Adrenal gland (tissue), 19 donors: ENCODE measurements at places on chromosomes 1 and 21.

DNA sequence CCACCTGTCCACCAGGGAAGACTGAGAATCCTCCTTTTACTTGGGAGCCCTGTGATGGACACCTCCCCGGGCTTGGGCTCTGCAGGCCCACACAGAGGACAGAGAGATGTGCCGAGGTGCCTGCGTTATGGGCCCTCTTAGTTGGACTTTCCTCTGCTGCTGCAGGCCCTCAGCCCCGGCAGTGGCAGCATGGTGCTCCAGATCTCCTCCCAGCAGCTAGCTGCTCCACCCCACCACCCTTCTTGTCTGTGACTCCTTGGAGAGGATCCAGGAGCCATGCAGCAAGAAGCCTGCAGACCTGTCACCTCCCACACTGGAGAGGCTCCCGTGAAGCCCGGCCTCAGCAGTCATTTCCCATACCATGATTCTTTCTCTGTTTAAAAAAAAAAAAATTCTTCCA is 27.4 kb downstream of the PHGDH start:
- no peak overlapping the region for H3K4me3 ChIP-seq
- H3K4me1 ChIP-seq, result no peaks in the 10 kb centered on the region
- H3K27ac ChIP-seq, result no peak overlapping the region
- no peaks in the 10 kb centered on the region for H3K27me3 ChIP-seq

DNA sequence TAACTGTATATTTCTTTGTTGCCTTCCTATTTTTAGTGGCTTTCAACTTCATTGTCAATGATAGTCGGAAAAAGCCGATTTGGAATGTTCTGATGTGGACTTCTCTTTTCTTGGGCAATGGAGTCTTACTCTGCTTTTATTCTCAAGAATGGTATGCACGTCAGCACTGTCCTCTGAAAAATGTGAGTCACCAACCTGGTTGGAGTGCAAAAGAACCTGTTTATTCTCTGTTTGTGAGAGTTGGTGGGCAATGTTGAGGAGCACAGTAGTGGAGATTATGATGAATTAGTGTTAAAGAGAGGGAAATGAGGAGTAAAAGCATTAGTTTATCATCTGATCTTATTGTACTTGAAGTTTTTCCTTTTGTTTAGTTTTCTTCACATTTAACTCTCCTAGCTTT is 14.5 kb upstream of the AXDND1 start:
- DNase-seq, result no peak
- peak overlapping the region; percentile 56 for H3K27ac ChIP-seq
- no peaks in the 10 kb centered on the region for H3K36me3 ChIP-seq
- H3K4me3 ChIP-seq, result no peak overlapping the region

DNA sequence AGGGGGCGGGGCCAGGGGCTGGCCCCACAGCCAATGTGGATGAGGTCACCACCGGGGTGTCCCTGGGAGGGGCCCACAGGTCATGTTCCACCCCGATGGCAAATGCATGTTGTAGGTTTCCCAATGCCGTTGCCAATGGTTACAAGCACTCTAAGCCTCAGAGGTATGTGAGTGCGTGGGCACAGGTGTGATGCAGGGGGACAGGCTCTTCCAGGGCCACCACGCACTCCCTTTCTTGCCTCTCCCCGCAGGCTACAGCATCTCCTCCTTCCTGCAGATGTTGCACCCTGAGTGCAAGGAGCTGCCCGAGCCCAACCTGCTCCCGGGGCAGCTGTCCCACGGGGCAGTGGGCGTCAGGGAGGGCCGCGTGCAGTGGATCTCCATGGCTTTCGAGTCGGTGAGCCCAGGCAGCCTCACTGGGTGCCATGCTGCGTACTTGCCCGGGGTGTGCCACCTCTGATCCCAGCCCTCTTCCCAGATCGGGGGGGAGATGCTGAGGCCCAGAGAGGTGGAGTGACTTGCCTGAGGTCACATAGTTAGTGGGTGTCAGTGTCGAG is 52.4 kb downstream of the DISP3 start:
- H3K27me3 ChIP-seq, result no peaks in the 10 kb centered on the region
- no peaks in the 10 kb centered on the region for H3K4me1 ChIP-seq
- no peak overlapping the region for H3K4me3 ChIP-seq
- H3K36me3 ChIP-seq, result no peaks in the 10 kb centered on the region
- no peak overlapping the region for H3K27ac ChIP-seq
- DNase-seq, result no peak

GRCh38 chr21:46326110-46326703 is 2.3 kb downstream of the PCNT start:
- H3K4me3 ChIP-seq, result no peak overlapping the region
- no peaks in the 10 kb centered on the region for H3K27me3 ChIP-seq
- no peaks in the 10 kb centered on the region for H3K36me3 ChIP-seq
- no peak overlapping the region for H3K27ac ChIP-seq

- DNase-seq, result no peak
- H3K36me3 ChIP-seq, result no peaks in the 10 kb centered on the region
- no peaks in the 10 kb centered on the region for H3K27me3 ChIP-seq
- no peak overlapping the region for H3K27ac ChIP-seq
- H3K4me1 ChIP-seq, result no peaks in the 10 kb centered on the region
These were observed 33.3 kb downstream of the MORN1 start for GRCh38 chr1:2358072-2358471.

- no peak overlapping the region for H3K27ac ChIP-seq
- no peak for DNase-seq
- H3K27me3 ChIP-seq, result peaks cover 34% of the 10 kb centered on the region
- H3K36me3 ChIP-seq, result no peaks in the 10 kb centered on the region
These were observed 2.8 kb upstream of the ZNF678 start for GRCh38 chr1:227560393-227561173.

DNA sequence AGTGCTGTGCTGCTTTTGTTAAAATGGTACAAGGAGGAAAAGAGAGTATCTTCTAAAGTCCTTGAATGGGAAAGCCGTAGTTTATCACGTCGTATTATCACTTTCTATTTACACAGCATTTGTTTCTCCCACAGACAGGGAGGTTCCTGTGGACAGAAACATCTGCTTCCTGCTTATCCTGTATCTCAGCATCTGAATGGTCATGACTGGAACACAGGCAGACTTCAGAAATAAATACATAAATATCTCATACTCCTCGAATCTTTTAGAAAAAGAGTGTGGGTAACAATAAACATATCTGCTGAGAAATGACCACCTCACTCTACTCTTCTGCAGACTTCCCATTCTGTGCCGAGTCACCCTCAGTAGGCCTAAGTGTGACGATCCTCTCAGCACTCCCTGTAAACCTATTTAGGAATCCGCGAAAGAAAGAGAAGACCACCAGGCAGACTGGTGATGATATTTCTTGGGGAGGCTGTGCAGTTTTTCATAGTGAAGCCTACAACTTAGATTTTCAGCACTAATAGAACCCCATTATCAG is 393.5 kb downstream of the SMYD3 start:
- no peaks in the 10 kb centered on the region for H3K36me3 ChIP-seq
- H3K4me1 ChIP-seq, result no peaks in the 10 kb centered on the region
- no peaks in the 10 kb centered on the region for H3K27me3 ChIP-seq
- no peak for DNase-seq
- H3K4me3 ChIP-seq, result no peak overlapping the region
- H3K27ac ChIP-seq, result no peak overlapping the region

DNA sequence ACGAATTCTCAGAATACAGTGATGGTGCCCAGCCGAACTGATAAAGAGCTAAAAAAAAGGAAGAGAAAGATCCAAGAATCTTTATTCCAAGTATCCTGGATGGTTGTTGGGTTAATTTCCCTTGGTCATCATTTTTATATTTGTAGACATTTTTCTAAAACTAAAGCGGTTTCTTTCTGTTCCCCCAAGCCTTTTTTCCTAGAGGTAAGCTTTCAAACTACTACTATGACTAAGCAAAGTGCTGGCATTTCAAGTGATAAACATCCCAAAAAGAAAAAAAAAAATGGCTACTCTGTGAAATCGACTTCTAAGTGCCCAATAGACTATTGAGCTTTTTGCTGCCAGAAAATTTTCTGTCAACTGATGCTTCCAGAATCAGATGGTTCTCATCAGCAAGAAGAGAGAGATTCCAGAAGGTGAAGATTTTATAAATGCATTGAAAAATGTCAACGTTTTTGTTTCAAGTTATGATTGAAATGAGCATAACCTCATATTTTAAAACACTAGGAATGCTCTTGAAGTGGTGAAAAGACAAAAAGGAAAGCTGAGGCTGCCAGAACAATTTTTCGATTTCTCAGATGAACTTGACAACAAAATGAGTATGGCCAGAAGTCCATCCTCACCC is 96.1 kb upstream of the ZC3H11B start:
- no peaks in the 10 kb centered on the region for H3K36me3 ChIP-seq
- no peak overlapping the region for H3K27ac ChIP-seq

DNA sequence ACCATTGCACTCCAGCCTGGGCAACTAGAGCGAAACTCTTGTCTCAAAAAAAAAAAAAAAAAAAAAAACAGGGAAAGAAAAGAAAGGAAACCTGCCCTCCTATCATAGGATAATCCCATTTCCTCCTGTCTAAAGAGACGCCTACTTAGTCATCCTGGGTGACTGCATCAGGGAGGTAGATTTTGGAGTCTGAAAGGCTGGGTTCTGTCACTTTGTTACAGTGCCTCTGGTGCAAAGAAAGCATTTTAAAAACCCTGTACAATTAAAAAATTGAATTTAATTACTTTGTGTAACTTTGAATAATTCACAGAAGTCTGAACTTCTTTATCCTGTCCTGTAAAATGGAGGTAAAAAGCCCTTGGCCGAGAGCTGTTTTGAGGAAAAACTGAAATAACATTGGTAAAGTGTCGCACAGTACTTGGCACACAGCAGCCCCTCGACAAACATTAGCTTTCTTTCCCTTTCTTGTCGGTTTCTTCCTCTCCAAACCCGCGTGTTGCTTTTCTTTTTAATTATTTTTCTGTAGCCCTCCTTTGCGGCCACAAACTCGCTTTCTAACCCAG is 657 bp upstream of the HDAC1 start:
- no peaks in the 10 kb centered on the region for H3K27me3 ChIP-seq
- peak overlapping the region; percentile 57 for H3K27ac ChIP-seq
- H3K4me1 ChIP-seq, result no peaks in the 10 kb centered on the region
- no peak overlapping the region for H3K4me3 ChIP-seq

DNA sequence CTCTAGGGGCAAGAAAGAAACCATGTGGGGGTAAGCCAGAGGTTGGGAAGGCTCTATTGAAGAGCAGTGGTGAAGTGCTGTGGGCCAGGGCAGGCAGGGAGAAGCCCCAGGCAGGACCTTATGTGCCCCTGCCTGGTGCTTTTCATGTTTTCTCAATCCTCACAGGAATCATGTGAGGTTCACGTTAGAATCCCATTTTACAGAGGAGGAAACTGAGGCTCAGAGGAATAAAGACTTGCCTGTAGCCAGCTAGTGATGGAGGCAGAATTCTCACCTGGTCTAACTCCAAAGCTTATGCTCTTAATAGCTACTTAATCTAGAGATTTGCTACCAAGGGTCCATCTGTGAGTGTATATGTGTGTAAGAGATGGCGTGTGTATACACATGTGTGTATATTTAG is 4.2 kb downstream of the TTC22 start:
- no peak overlapping the region for H3K4me3 ChIP-seq
- DNase-seq, result no peak
- no peaks in the 10 kb centered on the region for H3K36me3 ChIP-seq

- no peak overlapping the region for H3K27ac ChIP-seq
- no peaks in the 10 kb centered on the region for H3K36me3 ChIP-seq
- DNase-seq, result no peak
These were observed 56.8 kb upstream of the COA6 start for GRCh38 chr1:234316486-234316885.

DNA sequence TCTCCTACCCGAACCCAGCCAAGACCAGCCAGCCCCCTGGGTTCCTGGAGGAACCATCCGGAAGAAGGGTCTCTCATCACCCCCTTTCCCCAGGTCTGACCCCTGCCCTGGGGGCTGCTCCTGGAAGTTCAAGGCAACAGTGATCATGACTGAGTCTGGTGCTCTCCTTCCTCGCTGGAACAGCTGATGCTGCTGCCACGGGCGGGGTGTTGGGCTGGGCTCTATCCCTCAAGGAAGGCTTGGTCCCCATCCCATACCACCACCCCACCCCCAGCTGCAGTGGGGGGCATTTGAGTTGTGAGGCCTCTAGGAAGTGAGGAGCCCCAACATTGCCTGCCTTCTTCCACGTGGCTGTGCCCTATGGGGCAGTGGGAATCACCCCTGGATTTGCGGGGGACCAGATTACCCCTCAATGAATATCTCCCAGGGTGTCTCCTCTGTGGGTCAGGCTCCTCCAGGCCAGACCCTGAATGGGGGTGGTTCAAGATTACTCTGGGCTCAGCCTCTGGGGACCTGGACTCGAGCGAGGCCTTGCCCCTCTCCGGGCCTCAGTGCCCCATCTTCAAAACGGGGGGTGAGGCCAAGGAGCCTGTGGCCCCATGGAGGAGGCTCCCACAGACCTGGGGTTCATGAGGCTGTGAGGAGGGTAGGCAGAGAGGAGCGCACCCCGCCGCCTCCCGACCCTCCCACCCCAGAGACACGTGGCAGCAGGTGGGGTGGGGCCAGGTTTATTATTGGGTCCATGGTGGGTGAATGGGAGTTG is 2.8 kb downstream of the MASP2 start:
- H3K4me1 ChIP-seq, result no peaks in the 10 kb centered on the region
- H3K36me3 ChIP-seq, result no peaks in the 10 kb centered on the region
- H3K27me3 ChIP-seq, result no peaks in the 10 kb centered on the region
- no peak overlapping the region for H3K27ac ChIP-seq
- no peak overlapping the region for H3K4me3 ChIP-seq
